Gastroesophageal sphincter (tissue), 4 donors: ENCODE measurements at places on chromosomes 16 and 17. TPM values are rescaled to one million over a fixed set of nuclear protein-coding genes. Genes with fewer than 3 reads are reported as not detected.

- no peak for ATAC-seq
Measured at GRCh38 chr17:4587195-4587594, 2.9 kb downstream of the SMTNL2 start.

DNA sequence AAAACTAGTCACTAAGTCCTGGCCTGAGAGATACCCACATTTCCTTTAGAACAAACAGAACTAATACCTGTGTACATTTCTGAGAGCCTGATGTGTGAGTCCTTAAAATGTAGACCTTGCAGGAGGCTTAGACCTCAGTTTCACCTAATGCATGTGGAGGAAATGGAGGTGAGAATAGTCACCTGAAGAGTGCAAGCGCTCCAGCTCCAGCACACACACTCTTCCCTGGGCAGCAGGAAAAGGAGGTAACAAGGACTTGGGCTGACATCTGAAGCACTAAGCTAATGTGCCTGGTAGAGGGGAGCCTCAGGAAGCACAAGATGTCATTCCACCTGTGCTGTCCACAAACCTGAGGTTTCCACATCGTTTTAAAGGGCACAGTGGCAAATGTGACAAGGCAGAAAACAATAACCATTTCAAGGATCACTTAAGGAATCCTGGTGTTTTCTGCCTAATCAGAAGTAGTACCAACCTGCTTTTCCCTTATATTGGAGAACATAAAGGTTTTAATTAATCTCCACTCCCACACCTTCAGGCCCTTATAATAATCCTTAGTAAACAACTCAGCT is 17.2 kb upstream of the RSL1D1 start:
- ATAC-seq = no peak

GRCh38 chr17:79152636-79153035 is 78.0 kb downstream of the ENGASE start:
- ATAC-seq = no peak

DNA sequence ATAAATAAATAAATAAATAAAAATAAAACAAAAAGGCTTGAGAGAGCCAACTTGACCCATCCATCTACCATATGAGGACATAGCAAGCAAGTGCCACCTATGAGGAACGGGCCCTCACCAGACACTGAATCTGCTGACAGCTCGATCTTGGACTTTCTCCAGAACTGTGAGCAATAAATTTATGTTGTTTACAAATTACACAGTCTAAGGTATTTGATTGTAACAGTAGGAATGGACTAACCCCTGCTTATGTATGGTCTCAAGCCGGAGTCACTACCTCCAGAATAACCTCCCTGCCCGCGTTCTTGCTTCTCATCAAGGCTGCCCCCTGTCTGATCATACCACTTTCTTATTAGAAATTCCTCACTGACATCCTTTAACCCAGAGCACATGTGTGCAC is 9.9 kb downstream of the SLC5A11 start:
- no peak for ATAC-seq

TMC8 gene
- 2.8 TPM for total RNA-seq

SPATA22 gene
- not detected for total RNA-seq

CENPX gene
- total RNA-seq = 65.3 TPM
